ENCODE measurements at places on chromosomes 5 and 9.

GRCh38 chr5:36654564-36654963 lies 48.2 kb downstream of the SLC1A3 start:
- DNase-seq, result no peak

DNA sequence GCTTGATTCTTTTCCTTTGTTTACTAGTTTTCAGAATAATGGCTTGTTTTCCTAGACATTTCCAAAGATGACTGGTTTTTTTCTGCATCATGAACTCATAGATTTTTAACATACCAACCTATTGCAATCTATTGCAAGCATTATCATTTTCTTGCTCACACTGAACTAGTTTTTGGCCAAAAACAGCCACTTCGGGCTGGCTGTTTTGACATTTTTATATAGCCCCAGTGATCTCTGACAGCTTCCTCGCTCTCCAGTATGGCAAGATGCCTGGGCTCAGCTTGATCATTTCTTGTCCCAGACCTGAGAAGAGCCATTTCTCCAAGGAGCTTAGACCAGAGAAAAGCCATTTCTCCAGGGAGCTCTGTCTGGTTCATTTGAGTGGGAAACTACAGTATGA lies 94.3 kb upstream of the MAMDC2 start:
- no peak for DNase-seq

DNA sequence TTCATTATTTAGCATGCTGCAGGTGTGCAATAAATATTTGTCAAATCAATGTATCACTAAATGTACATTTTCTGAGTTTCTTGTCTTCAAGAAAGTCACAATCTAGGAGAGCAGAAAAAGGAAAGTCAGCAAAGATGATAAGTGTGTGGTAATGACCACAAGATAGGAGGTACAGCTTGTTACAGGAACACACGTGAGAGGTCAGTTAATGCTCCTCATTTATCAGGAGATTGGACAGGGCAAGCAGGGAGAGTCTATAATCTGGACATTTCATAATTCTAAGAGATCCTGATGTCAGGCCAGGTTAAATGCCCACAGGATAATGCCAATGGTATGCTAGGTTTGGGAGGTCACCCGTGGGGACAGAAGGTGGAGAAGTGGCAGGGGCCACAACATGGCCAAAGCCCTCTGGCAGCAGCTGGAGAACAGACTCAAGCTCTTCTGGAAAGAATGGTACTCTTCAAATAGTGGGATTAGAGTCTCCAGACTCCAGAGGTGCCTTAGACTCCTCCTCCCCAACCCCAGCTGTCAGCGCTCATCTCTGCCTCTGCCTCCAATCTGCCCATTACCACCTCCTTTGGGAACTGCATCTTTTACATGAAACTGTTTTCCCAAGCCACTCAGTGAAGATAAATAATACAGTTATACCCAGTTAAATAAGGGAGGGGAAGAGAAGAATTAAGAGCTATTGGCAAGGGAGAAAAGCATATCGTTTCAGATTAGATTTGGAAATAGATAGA lies 114.3 kb downstream of the ASTN2 start:
- DNase-seq, result no peak

DNA sequence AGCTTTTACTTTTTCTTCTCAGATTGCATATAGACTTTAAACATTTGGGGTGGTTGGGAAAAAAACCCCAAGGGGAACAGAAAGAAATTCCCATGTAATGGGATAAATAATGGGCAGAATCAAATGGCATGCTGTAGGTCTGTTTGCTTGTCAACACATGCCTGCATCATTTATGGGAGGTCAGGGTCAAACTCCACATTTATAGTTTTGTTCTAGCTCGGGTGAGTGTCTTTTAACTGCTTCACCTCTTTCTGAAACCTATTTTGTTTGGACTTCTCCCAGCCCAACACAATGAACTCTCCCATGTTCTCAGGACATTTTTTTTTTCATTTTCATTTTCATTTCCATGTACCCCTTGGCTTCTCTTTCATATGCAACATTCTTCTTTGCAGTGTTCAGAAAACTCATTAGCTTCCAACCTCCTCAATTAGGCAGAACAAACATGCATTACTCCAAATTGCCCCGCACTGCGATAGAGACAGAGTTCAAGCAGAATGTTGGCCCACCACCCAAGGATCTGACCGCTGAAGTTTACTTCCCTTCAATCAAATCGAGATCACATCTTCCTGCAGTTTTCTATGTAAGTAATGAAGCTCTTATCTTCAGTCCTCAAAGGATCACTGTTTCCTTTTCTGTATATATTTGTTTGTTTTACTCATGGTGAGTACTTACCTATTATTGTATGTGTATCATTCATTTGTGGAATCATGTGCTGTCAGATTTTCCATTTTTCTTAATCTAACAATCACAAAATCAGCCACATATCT lies 354.6 kb downstream of the ZSWIM6 start:
- no peak for DNase-seq

GRCh38 chr9:113894166-113894565 lies 18.1 kb downstream of the ZNF618 start:
- DNase-seq, result no peak
